CD4-positive, alpha-beta T cell (primary cell): ENCODE measurements at places on chromosomes 1 and 21. TPM values are rescaled to one million over a fixed set of nuclear protein-coding genes. Genes with fewer than 3 reads are reported as not detected.

Gene PADI2
- total RNA-seq = 0.25 TPM

Gene KIF14
- total RNA-seq = 0.11 TPM

Gene RNF11
- 97.4 TPM for total RNA-seq

Gene TAF5L
- total RNA-seq = 21.9 TPM

Gene DNALI1
- total RNA-seq = not detected

Gene TENT5C
- total RNA-seq = 123 TPM

Gene FCRL2
- total RNA-seq = 0.20 TPM

Gene ZBTB40
- total RNA-seq = 30.6 TPM

GRCh38 chr1:238487931-238488330 is 597.2 kb upstream of the ZP4 start:
- no peak for DNase-seq

DNA sequence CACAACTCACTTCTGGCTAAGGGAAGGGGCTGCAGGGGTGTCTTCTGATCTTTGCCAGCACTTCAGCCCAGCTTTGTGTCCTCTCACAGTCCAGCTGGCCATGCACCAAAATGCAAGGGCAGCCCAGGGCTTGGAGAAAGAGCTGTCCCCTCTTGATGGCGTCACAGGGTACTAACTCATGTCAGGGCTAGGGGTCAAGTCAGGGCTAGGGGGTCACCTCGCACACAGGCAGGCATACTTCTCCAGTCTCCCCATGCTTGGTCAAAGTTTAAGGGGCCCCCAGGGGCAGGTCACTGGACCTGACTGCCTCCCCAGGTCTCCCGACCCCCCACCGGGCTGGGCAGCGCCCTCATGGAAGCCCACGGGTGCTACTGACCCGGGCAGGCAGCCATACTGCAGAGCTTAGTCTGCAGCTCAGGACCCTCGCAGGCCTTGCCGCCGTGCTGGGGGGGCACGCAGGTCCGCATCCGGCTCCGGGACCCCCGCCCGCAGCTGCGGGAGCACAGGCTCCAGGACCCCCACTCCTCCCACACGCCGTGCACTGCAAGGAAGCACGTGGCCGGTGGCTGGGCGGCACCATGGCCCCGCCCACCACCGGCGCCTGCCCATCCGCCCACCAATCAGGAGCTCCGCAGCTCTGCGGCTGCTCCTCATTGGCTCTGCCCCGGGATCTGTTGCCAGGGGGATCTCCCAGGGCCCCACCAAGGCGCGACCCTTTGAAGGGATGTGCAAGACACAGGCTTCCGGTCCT is 21.5 kb downstream of the ADGRB2 start:
- DNase-seq = no peak

- no peak for DNase-seq
Observed at GRCh38 chr1:184272175-184272866, 114.5 kb upstream of the C1orf21 start.

DNA sequence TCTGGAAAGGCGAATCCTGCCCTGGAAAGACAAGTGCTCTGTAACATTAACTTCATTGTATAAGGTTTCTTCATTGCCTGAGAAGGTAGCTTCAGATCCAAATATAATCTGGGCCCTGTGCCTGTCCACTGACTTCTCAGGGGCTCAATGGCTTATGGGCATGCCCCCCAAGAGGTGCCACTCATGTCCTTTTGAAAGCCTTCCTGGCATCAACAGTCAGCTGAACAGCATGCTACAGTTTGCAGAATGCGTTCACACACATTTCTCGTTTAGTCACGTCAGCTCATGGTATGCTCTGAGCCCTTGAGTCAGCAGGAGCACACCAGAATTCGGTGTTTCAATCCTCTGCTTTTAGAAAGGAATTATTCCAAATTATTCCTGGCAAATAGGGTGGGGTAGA is 23.8 kb downstream of the TMCC2 start:
- no peak for DNase-seq

DNA sequence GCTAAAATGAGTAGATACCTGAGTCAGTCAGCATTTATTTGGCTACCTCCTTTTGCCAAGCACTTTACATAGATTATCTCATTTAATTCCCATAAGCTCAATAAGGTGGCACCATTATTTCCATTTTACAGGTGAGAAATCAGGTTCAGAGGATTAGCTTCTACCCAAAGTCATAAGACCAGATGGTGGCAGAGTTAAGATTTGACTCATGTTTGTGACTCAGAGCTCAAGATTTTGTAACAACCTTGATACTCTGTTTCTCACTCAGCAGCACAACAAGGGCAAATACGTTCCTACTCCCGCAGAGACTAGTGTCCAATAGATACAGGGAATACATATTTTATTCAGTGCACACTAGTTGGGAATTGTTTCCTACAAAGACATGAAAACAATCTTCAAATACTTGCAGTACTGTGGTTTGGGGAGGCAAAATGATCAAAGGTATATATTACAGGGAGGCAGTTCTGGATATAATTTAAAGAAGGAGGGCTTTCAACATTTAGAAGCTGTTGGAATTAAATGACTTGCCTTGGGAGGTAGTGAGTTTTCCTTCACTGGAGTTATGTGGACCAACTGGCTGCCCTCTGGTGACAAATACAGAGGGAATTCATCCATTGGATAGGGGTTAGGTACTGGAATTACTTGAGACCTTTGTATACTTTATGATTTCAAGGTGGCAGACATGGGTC is 3.6 kb downstream of the LEPR start:
- no peak for DNase-seq

DNA sequence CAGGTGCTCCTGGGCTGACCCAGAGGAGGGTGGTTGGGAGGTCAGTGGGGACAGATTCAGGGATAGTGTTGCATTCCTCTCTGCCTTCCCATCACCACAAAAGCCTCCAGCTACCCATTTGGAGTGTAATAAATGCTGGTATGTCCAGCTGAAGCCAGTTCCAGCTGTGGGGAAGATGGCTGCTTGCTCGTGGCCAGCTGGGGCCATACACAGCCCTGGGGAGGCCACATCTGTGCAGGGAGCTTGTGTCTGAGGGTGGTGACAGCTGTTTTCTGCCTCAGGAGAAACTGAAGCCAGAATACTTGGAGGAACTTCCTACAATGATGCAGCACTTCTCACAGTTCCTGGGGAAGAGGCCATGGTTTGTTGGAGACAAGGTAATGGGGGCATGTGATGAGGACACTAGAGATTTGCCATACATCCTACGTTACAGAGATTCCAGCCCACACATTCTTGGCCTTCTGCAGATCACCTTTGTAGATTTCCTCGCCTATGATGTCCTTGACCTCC is 2.7 kb downstream of the GSTM4 start:
- DNase-seq = no peak

GRCh38 chr21:14591882-14592281 is 45.8 kb upstream of the SAMSN1 start:
- peak; percentile 64 for DNase-seq

DNA sequence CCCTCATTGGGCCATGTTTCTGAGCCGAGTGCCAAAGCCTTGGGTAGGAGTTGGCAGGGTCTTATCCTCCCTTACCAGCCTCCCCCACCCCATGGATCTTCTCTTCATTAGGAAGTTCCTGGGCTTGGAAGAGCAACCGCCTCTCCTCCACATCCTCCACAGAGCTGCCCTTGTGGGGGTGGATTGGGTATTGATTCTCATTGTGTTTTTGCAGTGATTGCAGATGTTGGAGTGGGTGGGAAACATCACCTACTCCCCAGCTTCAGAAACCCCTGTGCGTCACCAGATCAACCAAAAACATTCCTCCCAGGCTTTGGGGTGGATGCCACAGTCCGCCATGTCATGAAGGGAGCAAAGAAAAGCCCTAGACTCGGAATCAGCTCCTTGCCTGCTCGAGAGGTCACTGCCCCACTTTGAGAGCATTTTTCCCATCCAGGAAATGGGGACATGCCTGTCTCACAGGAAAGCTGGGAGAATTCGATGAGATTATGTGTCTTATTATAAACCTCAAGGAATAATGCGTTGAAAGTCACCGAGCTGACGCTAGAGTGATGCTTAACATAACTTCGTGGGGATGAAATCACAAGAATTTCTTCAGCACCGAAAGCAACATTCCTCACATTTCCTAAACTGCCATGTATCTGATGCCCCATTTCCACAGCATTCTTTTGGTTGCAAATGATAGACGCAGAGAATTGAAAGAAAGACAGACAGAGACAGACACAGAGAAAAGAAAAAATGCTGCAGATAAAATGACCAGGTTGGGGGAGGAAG is 44.7 kb upstream of the ZBTB40 start:
- DNase-seq = no peak

DNA sequence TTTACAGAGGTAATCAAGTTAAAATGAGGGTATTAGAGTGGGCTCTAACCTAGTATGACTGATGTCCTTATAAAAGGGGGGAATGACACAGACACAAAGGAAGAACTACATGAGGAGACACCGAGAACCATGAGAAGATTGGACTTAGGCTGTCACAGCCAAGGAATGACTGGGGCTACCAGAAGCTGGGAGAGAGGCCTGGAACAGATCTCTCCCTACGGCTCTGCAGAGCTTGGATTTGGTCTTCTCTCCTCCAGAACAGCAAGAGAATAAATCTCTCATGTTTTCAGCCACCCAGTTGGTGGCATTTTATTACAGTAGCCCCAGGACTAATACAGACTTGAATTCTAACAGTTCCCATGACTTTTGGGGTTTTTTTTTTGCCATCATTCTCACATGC is 110.8 kb downstream of the PSMG1 start:
- no peak for DNase-seq

- no peak for DNase-seq
Observed at GRCh38 chr1:29532751-29533150, 296.4 kb downstream of the PTPRU start.

DNA sequence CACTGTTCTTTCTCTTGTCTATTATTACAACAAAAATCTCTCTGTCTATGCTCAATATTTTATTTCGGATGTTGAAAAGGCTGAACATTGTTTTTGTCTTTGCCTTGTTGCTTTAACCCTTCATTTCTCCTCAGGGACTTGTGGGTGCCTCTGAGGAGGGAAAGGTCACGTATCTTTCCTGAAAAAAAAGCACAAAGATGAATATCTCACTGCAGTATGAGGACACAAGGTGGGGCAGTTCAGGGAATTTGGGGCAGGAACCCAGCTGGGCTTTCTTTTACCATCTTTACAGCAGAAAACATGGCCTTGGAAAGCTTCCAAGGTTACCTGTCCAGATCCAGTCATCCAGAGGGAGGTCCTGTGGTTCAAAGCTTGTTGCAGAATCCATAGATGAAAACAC is 99.1 kb upstream of the LPGAT1 start:
- DNase-seq = no peak

DNA sequence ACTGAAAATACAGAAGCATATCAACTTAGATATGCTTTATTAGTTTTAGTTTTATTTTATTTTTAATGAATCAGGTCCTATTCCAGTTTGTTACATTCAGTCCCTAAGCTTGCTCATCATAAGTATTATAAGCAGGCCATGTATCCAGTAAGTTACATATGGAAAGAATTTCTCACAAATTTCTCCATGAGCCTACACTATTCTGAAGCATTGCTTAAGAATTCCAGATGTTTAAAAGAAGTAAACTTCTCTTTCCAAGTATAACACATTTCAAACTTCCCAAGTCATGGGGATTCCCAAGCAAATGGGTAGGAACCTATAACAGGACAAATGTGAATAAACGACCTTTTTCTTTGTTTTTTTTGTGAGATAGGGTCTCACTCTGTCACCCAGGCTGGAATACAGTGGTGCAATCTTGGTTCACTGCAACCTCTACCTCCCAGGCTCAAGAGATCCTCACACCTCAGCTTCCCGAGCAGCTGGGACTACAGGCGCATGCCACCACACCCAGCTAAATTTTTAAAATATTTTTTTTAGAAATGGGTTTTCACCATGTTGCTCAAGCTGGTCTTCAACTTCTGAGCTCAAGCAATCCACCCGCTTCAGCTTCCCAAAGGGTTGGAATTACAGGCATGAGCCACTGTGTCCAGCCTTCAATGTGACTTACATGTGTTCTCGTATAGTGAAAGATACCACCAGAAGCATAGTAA is 39.0 kb downstream of the ST7L start:
- DNase-seq = no peak

DNA sequence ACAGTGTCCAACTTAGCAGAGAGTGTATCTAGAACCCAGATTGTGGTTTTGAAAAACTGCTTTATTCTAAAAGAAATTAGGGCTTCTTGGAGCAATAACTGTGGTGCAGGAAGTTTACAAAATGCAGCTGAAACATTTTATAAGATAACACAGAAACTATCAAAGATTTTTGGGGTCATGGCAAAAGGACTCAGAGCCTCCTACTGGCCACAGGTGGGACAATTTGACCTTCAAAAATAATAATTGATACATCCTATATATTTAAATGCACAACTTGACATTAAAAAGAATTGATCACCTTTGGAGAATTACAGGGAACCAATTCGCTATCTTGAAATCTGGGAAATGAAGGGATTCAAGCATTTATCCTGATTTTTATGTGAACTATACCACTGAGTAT is 235.2 kb downstream of the RPS6KC1 start:
- no peak for DNase-seq

- DNase-seq = no peak
Observed at GRCh38 chr1:208216806-208217205, 27.4 kb downstream of the PLXNA2 start.

DNA sequence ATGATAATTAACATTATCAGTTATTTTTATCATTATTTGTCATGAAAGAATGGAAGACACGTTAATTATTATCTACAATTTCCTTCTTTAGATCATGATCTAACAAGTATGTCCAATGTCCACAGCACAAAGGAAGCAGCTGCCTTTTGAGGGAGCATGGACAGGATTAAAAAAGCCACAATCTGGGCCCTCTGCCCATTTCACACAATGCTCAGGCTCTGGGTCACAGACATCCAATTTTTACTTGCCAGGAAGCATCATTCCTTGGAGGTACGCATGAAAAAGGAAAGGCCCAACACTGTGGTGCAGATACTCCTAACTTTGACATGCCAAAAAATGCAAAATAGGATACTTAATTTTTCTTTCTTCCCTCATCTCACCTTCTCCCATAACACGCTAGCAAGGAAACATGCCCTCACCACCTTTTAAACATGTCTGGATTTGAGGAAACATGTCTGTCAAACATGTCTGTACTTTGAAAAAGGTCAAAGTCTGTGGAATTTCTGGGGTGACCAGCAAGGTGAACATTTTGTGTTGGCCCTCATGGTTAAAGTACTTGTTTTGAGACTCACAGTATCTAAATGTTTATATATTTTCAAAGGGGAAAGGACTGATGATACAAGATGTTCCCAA is 40.0 kb downstream of the GADD45A start:
- DNase-seq = no peak

DNA sequence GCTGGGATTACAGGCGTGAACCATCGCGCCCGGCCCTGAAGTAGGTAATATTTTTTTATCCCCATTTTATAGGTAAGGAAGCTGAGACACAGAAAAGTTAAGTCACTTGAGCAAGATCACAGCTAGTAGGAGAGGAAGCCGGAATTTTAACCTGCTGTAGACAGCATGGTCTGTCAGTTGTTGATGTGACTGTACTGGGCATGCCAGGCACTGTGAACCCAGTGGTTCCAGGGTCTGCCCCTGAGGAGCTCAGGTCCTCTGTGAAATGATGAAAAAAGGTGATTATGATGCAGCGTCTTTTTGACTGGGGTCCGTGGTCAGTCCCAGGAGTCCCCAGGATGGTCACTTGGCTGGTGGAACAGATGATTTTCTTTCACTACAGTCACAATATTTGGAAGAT is 16.7 kb upstream of the FABP3 start:
- no peak for DNase-seq
